ENCODE measurements at places on chromosomes 7 and 10.

DNA sequence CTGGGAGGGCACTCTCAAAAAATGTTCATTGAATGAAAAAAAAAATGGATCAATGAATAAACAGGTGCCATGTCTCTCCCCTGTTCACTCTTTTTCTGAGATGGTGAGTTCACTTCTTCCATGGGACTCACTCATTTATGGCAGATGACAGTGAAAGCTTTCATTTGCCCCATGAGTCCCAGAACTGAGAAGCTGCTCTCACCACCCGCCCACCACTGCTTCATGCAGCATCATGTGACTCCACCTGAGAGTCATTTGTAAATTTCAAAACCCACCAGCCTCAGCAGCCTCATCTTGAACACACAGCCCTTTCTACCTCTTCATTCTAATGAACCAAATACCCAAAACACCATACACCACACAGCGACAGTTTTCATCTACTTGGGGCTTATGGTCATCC lies 64.9 kb downstream of the SCRN1 start:
- no peak for DNase-seq

GRCh38 chr10:105770524-105771212 lies 1129.6 kb downstream of the SORCS3 start:
- no peak for DNase-seq

DNA sequence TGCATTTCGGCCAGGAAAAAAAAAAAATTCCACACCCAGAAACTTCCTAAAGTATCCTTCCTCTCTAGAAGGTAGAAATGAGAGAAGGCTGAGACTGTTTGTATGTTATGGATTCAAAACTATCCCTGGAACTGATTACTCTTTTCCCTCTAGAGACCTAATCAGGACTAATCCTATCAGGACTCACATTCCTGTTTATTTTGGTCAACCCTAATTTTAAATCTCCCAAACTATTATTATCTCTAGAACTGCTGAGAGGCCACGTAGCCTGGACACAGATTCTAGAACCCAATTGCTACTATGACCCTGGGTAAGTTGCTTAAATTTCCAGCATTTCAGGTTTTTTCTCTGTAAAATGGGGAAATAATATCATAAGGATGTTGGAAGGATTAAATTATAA lies 346.8 kb upstream of the MEOX2 start:
- DNase-seq = no peak

DNA sequence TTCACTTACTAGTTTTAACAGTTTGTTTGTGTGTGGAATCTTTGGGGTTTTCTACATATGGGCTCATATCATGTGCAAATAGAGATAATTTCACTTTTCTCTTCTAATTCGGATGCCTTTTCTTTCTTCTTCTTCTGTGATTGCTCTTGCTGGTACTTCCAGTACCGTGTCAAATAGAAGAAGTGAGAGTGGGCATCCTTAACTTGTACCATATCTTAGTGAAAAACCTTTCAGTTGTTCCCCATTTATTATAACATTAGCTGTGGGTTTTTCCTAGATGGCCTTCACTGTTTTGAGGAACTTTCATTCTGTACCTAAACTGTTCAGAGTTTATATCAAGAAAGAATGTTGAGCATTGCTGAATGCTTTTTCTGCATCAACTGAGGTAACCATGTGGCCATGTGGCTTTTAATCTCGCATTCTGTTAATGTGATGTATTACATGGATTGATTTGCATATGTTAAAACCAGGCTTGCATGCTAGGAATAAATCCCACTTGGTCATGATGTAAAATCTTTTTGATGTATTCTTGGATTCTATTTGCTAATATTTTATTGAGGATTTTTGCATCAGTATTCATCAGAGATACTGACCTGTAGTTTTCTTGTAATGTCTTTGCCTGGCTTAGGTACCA lies 78.7 kb downstream of the FAM107B start:
- no peak for DNase-seq

- DNase-seq = no peak
Observed at GRCh38 chr7:46492466-46492865, 571.4 kb upstream of the IGFBP3 start.

GRCh38 chr10:129445436-129446182 lies 21.4 kb upstream of the MGMT start:
- no peak for DNase-seq
